CD8-positive, alpha-beta memory T cell (primary cell): ENCODE measurements at places on chromosomes 4 and X. TPM values are rescaled to one million over a fixed set of nuclear protein-coding genes. Genes with fewer than 3 reads are reported as not detected.

P2RY4 gene
- not detected for total RNA-seq

CLDN22 gene
- total RNA-seq: not detected

EMD gene
- total RNA-seq: 107 TPM

PGAM4 gene
- total RNA-seq: 0.85 TPM

HSD17B13 gene
- not detected for total RNA-seq

ALG13 gene
- 49.9 TPM for total RNA-seq

- no peak overlapping the region for H3K27ac ChIP-seq
- H3K4me3 ChIP-seq: no peak overlapping the region
- no peaks in the 10 kb centered on the region for H3K4me1 ChIP-seq
- DNase-seq: no peak
- no peaks in the 10 kb centered on the region for H3K27me3 ChIP-seq
- no peaks in the 10 kb centered on the region for H3K36me3 ChIP-seq
Measured at GRCh38 chrX:32998776-32999175, 212.6 kb downstream of the DMD start.

DNA sequence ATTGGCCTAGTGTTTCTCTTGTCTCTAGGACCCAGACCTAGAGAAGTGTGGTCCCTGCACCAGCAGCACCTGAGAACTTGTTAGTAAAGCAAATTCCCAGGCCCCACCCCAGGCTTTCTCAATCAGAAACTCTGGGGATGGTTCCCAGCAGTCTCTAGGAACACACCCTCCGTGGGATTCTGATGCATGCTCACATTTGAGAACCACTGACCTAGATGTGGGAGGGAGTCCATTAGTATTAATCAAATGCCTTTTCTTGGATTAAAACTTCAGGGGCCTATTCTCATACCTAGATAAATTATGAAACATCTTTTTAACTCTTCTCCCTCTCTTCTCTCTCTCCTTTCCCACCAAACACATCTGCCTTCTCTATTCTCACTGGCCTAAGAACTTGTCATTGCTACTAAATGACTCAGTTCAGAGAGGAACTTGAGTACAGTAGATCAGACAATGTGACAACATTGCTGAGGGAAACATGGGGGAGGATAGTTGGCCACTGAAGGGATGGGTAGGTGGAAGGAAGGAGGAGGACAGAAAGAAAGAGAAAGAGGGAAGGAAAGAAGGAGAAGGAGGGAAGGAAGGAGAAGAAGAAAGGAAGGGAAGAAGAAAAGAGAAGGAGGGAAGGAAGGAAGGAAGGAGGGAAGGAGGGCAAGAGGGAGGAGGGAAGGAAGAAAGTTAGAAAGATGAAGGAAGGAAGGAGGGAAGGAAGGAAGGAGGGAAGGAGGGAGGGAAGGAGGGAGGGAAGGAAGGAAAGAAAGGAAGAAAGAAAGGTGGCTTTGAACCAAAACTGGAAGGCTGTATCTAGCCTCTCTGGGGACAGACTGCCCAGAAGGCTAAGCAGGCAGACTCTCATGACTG lies 132.7 kb upstream of the MAP3K15 start:
- no peaks in the 10 kb centered on the region for H3K36me3 ChIP-seq
- H3K4me3 ChIP-seq: no peak overlapping the region
- no peak for DNase-seq
- H3K27me3 ChIP-seq: no peaks in the 10 kb centered on the region

DNA sequence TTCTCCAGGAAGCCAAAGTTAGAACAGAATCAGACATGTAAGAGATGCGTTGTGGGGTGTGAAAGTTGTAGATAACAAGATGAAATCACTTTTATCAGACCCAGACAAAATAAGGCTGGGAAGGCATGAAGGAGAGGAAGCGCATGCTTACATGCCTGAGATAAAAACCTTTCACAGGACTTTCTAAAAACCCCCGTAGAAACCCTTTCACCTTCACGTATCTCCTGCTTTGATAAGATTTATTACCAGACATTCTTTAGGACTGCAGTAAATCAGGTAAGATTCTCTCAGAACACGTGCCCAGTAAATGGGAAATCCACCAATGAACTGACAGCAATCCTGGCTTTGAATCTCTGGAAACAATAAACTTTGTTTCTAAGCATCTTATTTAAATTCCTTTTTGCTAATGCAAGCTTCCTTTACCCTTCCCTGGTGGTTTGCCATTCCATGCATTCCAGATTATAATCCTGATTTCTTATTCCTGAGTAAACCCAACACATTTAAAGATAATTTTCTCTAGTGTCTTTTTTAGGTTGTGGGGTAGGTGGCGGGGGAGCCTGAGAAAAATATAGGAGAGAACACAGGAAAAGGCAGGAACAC lies 254.6 kb upstream of the LDB2 start:
- no peaks in the 10 kb centered on the region for H3K36me3 ChIP-seq
- no peaks in the 10 kb centered on the region for H3K4me1 ChIP-seq
- DNase-seq: no peak
- no peaks in the 10 kb centered on the region for H3K27me3 ChIP-seq

- H3K4me3 ChIP-seq: no peak overlapping the region
- DNase-seq: no peak
- H3K27me3 ChIP-seq: no peaks in the 10 kb centered on the region
- no peaks in the 10 kb centered on the region for H3K4me1 ChIP-seq
Measured at GRCh38 chr4:8248091-8248490, 21.5 kb upstream of the HTRA3 start.

DNA sequence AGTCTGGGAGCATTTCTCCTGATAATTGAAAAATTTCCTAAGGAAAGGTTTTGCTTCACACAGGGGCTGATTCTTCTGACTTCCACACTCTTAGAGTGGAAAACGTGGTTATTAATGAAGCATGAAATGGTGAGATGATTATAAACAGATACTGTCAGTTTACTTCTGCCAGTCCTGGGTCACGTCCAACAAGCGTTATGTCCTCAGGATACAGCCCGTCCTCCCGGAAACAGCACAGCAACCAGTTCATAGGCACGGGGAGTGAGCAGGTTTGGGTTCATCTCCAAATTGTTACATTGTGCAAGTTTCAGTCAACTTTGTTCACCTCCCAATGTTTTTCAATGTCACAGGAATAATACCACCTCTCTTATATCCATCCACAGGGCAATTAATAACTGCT lies 98.8 kb downstream of the NPNT start:
- H3K27ac ChIP-seq: no peak overlapping the region
- no peak overlapping the region for H3K4me3 ChIP-seq
- no peaks in the 10 kb centered on the region for H3K27me3 ChIP-seq
- DNase-seq: no peak

DNA sequence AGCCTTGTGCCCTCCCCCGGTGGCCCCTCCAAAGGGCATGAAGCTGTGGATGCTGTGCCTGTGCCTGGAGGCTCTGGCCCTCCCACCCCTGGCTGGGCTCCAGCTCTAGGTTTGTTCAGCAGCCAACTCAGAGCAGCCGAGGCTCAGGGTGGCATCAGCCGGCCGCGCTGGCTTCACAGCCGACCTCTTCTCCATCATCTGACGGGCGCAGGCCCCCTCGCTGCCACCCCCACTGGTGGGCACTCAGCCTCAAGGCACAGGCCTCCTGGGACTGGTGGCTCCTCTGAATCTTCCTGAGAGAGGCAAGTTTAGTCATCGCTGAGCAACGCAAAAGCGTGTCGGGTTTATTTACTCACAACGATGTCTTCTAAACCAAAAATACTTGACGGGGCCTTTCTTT lies 46.0 kb downstream of the PCGF3 start:
- no peaks in the 10 kb centered on the region for H3K4me1 ChIP-seq
- H3K36me3 ChIP-seq: peaks cover 11% of the 10 kb centered on the region
- no peak overlapping the region for H3K4me3 ChIP-seq
- H3K27me3 ChIP-seq: no peaks in the 10 kb centered on the region
- H3K27ac ChIP-seq: no peak overlapping the region

DNA sequence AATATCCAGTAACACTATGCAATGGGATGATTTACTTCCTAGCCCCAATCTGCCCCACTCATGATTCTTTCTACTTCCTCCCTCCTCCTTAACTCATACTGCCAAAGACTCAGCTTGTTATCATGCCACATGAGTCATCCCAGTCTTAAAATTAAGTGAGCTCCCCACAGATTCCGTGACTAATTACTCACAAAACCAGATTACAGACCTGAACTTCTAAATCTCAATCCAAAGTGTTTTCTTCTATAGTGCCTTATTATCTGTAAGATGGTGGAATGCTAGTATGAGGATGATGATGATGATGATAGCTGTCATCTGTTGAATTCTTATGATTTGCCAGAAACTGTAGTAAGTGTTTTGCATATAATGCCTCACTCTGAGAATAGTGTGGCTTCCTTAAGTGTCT lies 27.7 kb upstream of the GPC3 start:
- H3K27ac ChIP-seq: no peak overlapping the region
- H3K4me3 ChIP-seq: no peak overlapping the region
